ENCODE measurements at places on chromosomes 12 and 14. TPM values are rescaled to one million over a fixed set of nuclear protein-coding genes. Genes with fewer than 3 reads are reported as not detected.
A peak's percentile ranks its signal among the peaks of the same experiment; 100 is the strongest.

GRCh38 chr14:101132051-101132571 lies 228.6 kb upstream of the RTL1 start:
- H3K27me3 ChIP-seq = peaks cover 5% of the 10 kb centered on the region
- no peaks in the 10 kb centered on the region for H3K4me1 ChIP-seq
- no peak for DNase-seq
- peaks cover 5% of the 10 kb centered on the region for H3K36me3 ChIP-seq
- no peak overlapping the region for H3K4me3 ChIP-seq

GRCh38 chr12:107912421-107913004 lies 138.0 kb downstream of the ASCL4 start:
- DNase-seq = peak; percentile 82
- H3K4me3 ChIP-seq = peak overlapping the region; percentile 92
- H3K4me1 ChIP-seq = no peaks in the 10 kb centered on the region
- H3K36me3 ChIP-seq = no peaks in the 10 kb centered on the region
- no peak overlapping the region for H3K27ac ChIP-seq

- H3K4me1 ChIP-seq = peaks cover 69% of the 10 kb centered on the region
- peaks cover 2% of the 10 kb centered on the region for H3K27me3 ChIP-seq
- H3K4me3 ChIP-seq = no peak overlapping the region
- H3K27ac ChIP-seq = no peak overlapping the region
Observed at GRCh38 chr14:99806836-99807235, 13.6 kb downstream of the EML1 start.

DNA sequence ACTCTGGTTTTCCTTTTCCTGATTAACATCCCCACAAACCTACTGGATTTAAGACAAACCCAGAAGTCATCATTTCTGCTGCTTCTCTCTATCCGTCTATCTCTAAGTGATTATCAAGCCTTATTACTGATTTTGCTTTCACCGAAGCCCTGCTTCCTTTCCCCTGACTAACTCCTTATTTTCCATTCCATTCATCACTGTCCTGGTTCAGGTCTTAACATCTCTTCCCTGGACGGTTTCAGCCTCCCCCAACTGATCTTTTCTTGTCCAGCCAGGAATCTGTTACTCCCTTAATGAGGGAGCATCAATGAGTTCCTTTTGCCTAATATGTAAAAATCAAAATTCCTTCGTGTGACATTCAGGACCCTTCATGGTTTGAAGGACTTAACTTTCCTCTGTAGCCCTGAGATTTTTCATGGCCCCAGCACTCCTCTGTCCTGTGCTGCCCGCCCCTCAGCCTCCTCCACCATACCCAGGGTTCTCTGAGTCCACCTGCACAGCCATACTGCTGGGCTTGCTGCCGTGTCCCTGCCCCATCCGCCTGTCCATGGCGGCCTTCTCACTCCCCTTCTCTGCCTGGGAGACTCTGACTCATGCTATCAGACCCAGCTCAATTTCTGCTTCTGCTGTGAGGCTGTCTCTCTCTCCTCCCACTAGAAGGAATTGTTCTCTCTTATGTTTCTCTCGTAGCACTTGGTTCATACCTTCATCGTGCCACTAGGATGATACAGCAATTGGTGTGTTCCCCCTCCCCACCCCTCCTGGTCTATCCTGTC lies 167.8 kb upstream of the HIF1A start:
- no peak for DNase-seq
- no peak overlapping the region for H3K27ac ChIP-seq
- no peaks in the 10 kb centered on the region for H3K36me3 ChIP-seq
- H3K4me1 ChIP-seq = no peaks in the 10 kb centered on the region
- H3K4me3 ChIP-seq = no peak overlapping the region

DNA sequence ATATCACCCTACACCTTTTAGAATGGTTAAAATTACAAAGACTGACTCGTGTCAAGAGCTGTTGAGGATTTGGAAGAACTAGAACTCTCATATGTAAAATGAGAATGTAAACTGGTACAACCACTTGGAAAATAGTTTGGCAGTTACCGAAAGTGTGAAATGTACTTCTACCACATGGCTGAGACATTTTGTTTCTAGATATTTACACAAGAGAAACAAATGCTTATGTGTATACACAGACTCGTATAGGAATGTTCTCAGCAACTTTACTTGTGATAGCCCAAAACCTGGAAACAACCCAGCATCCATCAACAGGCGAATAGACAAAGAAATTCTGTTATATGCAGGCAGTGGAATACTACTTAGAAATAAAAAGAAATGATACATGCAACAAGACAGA lies 103.0 kb downstream of the BRMS1L start:
- no peaks in the 10 kb centered on the region for H3K36me3 ChIP-seq
- no peak for DNase-seq
- no peaks in the 10 kb centered on the region for H3K4me1 ChIP-seq
- H3K4me3 ChIP-seq = no peak overlapping the region
- no peaks in the 10 kb centered on the region for H3K27me3 ChIP-seq
- no peak overlapping the region for H3K27ac ChIP-seq

- H3K27me3 ChIP-seq = no peaks in the 10 kb centered on the region
- no peak overlapping the region for H3K4me3 ChIP-seq
- DNase-seq = no peak
- H3K36me3 ChIP-seq = no peaks in the 10 kb centered on the region
- H3K27ac ChIP-seq = no peak overlapping the region
- H3K4me1 ChIP-seq = no peaks in the 10 kb centered on the region
Observed at GRCh38 chr14:52095336-52095735, 26.5 kb upstream of the NID2 start.

DNA sequence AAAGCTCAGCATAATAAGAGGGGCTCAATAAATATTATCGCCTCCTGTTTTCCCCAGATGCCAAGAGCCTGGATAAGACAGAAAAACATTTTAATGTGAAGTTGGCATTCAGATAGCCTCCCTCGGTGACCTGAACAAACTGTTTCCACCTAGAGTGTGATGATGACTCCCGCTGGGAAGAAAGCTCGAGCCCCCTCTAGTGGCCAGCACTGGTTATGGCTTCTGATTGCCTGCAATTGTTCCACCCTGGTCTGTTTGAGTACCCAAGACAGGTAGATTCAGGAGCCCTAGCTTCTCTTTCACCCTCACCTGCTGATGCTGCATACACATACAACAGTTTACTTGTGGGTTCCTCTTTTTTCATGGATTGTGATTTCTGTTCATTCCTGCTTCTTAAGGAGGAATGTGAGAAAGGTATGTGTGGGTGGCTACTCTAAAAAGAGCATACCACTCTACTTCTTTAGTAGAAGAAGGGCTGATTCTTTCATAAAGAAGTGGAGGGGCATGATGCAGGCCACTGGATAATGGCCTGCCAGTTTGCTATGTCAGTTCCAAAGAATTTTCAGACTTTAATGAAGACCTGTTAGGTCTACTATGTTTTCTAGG lies 6.4 kb downstream of the ERG28 start:
- no peak overlapping the region for H3K27ac ChIP-seq
- no peaks in the 10 kb centered on the region for H3K4me1 ChIP-seq
- H3K27me3 ChIP-seq = no peaks in the 10 kb centered on the region
- no peaks in the 10 kb centered on the region for H3K36me3 ChIP-seq
- DNase-seq = peak; percentile 87
- H3K4me3 ChIP-seq = no peak overlapping the region

DNA sequence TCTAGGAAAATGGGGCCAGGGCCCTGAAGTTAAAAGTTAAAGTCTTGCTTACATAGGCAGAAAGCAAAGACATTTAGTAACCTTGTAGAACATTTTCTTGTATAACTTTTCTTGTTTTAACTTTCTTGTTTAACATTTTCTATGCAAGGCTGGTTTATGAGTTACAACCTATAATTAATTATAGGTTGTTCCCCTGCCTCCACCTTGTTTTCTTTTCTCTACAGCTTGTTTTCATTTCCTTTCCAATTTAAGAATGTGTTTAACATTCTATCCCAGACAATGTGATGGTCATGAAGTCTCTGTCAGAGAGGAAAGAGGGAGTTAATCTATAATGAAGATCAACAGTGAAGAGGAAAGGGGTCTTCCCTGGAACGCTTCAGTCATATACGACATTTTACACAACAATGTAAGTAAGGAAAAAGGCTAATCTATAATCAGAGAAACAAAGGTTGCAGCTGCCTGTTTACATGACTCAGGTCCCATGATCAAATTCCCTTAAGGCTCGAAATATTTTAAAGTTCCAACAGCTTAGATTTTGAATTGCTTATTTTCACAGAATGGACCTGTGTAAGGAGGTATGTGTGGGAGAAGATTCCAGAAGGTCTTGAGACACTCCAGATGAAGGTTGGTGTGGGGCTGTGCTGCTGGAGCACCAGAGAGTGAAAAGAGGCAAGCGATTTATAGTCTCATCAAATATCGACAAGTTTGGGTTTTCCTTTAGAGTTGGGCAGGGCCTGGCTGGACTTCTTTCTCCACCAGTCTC lies 34.2 kb upstream of the TCL1B start:
- no peak overlapping the region for H3K27ac ChIP-seq
- no peak for DNase-seq
- H3K4me1 ChIP-seq = peaks cover 2% of the 10 kb centered on the region
- no peaks in the 10 kb centered on the region for H3K36me3 ChIP-seq
- no peak overlapping the region for H3K4me3 ChIP-seq

GRCh38 chr12:104737791-104738301 lies 220.2 kb downstream of the SLC41A2 start:
- DNase-seq = peak; percentile 49
- H3K27me3 ChIP-seq = peaks cover 1% of the 10 kb centered on the region
- peaks cover 35% of the 10 kb centered on the region for H3K4me1 ChIP-seq
- H3K36me3 ChIP-seq = no peaks in the 10 kb centered on the region
- peak overlapping the region; percentile 78 for H3K4me3 ChIP-seq

- no peak for DNase-seq
- no peaks in the 10 kb centered on the region for H3K4me1 ChIP-seq
- no peak overlapping the region for H3K4me3 ChIP-seq
- no peaks in the 10 kb centered on the region for H3K36me3 ChIP-seq
- no peaks in the 10 kb centered on the region for H3K27me3 ChIP-seq
- no peak overlapping the region for H3K27ac ChIP-seq
Observed at GRCh38 chr12:90017316-90017715, 308.7 kb upstream of the ATP2B1 start.

DNA sequence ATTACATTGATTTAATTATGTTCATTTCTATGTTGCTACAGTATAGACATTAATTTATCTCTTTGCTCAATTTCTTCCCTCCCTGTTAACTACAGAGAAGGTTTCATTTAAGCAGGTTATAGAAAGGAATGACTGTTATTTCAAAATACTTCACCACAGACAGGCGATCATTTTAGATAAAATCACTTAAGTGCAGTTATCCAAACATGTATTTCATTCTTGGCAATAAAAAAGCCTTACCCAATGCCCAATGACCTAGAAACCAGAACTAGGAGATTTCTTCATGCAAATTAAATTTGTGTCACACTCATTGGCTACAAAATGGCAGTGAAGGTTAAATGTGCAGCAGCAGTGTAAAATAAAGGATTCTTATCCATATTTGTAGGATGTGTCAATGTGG lies 266.4 kb downstream of the KCNH5 start:
- no peaks in the 10 kb centered on the region for H3K36me3 ChIP-seq
- DNase-seq = no peak
- no peak overlapping the region for H3K27ac ChIP-seq
- H3K4me3 ChIP-seq = no peak overlapping the region
- no peaks in the 10 kb centered on the region for H3K4me1 ChIP-seq
- peaks cover 10% of the 10 kb centered on the region for H3K27me3 ChIP-seq

DNA sequence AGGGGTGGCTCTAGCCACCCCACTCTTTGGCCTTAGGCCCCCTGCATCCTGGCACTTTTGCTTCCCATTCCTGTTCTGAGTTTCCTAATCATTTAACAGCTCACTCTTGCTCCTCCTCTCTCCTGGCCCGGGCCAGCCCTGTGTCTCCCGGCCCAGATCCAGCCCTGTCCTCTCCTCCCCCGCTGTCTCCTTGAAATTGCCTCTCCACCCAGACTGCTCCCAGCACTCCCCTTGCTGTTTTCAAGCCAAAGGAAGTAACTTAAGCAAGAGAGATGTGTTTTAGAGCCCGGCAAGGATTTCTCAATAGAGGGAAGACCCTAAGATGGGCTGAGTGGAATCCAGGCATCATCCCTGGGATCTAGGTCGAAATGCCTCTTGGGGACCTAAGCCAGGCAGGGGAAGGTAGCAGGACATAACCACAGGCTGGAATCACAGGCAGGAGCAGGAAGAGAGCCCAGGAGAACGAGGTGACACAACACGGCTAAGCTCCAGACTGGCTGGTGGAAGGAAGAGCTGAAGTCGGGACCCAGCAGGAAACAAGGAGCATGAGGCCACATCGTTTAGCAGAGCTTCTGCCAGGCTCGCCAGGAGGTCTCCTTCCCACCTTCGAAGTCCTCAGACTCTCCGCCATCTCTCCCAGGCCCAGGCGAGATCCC lies 2.0 kb upstream of the LRP1-AS start:
- H3K36me3 ChIP-seq = peaks cover 5% of the 10 kb centered on the region
- peaks cover 2% of the 10 kb centered on the region for H3K27me3 ChIP-seq
- H3K4me3 ChIP-seq = peak overlapping the region; percentile 13
- DNase-seq = no peak

- peaks cover 16% of the 10 kb centered on the region for H3K4me1 ChIP-seq
- H3K27me3 ChIP-seq = peaks cover 9% of the 10 kb centered on the region
- no peak overlapping the region for H3K27ac ChIP-seq
- DNase-seq = no peak
- H3K36me3 ChIP-seq = no peaks in the 10 kb centered on the region
Observed at GRCh38 chr14:94174604-94175010, 485 bp downstream of the PPP4R4 start.

- H3K36me3 ChIP-seq = no peaks in the 10 kb centered on the region
- H3K27ac ChIP-seq = no peak overlapping the region
- peaks cover 6% of the 10 kb centered on the region for H3K4me1 ChIP-seq
- H3K4me3 ChIP-seq = no peak overlapping the region
- DNase-seq = no peak
Observed at GRCh38 chr14:73424453-73424852, 33.9 kb downstream of the NUMB start.

DNA sequence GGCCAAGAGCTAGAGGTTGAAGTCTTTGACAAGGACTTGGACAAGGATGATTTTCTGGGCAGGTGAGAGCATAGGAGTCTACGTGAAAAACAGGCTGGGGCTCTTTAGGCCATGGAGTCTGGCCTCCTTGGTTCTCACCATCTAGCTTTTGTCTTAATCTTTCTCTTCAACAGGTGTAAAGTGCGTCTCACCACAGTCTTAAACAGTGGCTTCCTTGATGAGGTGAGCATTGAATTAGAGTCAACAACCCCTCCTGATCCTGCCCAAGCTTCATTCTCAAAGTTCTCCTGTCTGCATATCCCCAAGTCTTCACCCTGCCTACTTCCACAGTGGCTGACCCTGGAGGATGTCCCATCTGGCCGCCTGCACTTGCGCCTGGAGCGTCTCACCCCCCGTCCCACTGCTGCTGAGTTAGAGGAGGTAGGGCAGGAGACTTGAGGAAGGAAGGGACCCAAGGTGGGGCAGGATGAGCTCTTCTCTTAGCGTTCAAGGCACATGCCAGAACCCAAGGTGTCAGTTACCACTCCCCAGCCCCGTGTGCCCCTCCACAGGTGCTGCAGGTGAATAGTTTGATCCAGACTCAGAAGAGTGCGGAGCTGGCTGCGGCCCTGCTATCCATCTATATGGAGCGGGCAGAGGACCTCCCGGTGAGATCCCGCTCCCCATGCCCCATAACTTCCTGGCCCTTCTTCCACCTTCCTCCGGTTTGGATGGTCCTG lies 9.9 kb downstream of the ESYT1 start:
- peaks cover 16% of the 10 kb centered on the region for H3K36me3 ChIP-seq
- H3K27me3 ChIP-seq = peaks cover 4% of the 10 kb centered on the region
- H3K27ac ChIP-seq = no peak overlapping the region
- no peak overlapping the region for H3K4me3 ChIP-seq
- DNase-seq = no peak

GRCh38 chr12:62882140-62882539 lies 52.8 kb downstream of the PPM1H start:
- no peaks in the 10 kb centered on the region for H3K4me1 ChIP-seq
- H3K27me3 ChIP-seq = no peaks in the 10 kb centered on the region
- no peaks in the 10 kb centered on the region for H3K36me3 ChIP-seq
- no peak overlapping the region for H3K4me3 ChIP-seq
- H3K27ac ChIP-seq = no peak overlapping the region

Gene PTGDR
- total RNA-seq = not detected

Gene OTOGL
- total RNA-seq = 0.83 TPM

Gene HOXC10
- total RNA-seq = not detected

Gene YARS2
- 10.0 TPM for total RNA-seq

Gene IRAK3
- 3.9 TPM for total RNA-seq

Gene NXPH4
- total RNA-seq = 10.5 TPM

Data from glutamatergic neuron (in vitro differentiated cells).